ENCODE measurements at places on chromosomes 1 and 21.

DNA sequence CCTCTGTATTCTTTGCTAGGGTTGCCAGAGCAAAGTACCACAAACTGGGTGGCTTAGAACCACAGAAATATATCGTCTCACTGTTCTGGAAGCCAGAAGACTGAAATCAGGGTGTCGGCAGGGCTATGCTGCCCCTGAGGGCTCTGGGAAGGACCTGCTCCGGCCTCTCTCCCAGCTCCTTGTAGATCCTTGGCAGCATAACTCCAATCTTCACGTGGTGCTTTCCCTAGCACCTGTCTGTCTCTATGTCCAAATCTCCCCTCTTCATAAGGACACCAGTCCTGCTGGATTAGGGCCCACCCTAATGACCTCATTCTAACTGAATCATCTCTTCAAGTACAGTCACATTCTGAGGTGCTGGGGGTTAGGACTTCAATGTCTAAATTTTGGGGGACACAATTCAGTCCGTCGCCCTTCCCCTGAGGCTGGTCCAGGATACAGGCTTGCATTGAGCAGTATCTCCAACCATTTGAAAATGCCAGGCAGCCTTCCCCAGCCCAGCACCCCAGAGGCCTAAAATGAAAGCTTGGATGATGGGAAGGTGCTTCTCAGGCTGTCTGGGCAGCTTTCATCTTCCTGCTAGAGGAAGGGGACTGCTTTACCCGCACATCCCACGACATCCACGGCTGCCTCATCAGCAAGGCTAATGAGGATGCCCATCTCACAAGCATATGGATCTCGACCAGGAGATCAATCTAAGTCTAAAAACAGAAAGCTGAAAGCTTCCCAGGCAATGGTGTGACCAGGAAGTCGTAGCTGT, 24.7 kb downstream of the TRIM67 start:
- no peak for DNase-seq

GRCh38 chr1:77413541-77414335, 131.9 kb downstream of the AK5 start:
- DNase-seq = peak; percentile 10

DNA sequence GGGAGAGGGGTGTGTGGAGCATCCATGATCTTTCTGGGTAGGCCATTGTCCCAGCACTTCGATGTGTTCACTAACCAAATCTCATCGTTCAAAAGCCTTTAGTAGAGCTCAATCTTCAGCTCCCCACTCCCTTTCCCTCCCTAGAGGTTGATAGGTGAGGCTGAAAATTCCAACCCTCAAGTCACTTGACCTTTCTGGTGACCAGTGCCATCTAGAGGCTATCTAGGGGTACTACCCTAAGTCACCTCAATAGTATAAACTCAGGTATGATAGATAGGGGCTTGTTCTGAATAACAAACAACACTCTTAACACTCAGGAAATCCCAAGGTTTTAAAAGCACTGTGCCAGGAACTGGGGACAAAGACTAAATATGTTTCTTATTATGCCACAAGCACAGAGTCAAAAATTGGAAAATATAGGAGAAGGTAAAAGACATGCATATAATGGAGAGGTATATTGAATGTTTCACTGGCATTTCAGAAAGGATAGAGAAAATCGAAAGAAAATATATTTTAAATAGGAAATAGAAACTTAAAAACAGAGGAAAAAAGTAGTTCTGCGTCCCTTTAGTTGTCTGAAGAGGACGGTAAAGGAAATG, 42.9 kb upstream of the CD53 start:
- peak; percentile 74 for DNase-seq

GRCh38 chr21:32772281-32773047, 909 bp upstream of the PAXBP1 start:
- DNase-seq = peak; percentile 46

- no peak for DNase-seq
These were observed 69.4 kb downstream of the ALG14 start for GRCh38 chr1:95003433-95003738.

DNA sequence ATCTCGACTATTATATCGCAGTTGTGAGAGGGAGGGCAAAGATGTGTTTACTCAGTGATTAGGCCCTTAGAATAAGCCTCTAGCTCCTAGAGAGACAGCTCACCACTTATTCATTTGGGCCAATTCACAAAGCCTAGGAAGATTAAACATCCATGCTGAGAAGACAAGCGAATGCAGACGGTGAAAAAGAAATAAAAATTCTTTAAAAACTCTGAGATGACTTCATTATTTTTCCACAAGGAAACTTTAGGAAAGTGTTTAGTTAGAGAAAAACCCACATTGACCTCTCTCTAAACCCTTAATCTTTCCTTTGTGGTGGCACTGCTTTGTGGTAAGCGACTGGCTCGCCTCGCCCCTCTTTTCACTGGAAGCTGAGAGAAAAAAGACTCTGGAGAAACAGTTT, 146.8 kb upstream of the DMRTA2 start:
- DNase-seq = no peak

DNA sequence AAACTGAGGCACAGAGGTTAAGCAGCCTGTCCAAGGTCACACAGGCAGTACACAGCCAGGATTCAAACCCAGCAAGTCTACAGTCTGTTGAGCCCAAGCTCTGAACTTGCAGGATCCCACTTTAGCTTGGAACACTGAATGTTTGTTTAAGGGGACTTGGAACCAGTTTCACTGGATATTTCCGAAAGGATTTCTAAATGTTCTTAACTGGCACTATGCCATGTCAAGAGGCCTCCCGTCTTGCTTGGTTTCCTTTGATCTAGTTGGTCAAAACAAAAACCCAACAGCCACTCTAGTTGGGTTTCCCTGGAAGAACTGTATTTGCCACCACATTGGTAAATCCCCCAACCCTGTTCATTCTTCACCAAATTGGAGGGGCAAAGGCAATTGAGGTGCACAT, 317.6 kb upstream of the KAZN start:
- DNase-seq = no peak

GRCh38 chr1:176073524-176074157, 133.4 kb downstream of the COP1 start:
- peak; percentile 58 for DNase-seq

DNA sequence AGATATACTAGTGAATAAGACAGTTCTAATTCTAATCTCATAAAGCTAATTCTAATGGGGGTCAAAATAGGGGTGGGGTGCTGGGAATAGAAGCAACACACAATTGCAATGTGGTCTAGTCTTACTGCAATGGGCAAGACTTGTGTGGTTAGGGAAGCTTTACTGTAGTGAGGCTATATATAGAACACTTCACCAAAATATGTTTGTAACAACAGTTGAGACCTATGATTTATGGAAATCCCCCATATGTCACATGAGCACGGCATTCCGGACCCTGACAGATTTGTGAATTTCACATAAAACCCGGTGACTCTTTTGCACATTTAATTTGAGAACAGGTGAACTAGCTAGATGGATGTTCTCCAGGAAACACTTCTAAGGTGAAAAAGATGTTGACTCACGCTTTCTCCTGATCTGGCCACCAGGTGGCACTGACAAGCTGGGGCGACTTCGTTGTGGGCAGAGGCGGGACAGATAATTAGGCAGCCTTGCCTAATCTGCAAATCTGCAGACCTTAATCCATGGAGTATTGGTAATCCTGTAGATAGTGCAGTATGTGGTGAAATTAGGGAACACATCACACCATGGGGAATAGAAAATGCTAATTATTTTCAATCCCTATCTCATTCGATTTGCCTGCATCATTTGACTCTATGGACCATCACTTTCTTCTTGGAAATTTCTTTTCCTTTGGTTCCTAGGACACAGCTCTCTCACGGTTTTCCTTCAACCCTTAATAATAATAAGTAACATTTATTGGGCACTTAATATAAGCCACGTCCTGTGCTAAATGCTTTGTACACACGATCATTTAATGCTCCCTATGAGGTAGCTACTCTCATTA, 37.7 kb downstream of the KIAA0040 start:
- DNase-seq = peak; percentile 81

DNA sequence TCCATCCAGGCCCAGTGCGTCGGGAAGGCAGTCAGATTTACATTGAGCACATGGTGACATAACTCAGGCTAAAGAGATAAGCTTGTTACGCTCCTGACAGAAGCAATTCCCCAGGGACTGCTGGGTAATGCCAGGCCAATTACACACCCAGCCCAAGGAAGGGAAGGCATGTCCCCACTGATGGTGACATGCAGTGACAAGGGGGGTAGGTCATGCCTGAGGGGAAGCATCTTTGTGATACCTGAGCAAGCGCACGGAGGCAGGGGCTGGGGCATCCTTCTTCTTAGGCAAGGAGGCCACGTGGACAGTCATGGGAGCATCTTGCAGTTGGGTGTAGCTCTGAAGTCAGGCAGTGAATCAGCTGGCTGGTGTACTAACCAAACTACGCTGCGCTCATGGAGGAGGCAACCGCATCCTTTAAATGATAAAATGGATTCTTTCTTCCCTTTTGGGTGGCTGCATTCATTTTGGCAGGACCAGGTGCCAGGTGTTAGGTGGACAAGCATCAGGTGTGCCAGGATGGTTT, 39.6 kb upstream of the GRIK3 start:
- no peak for DNase-seq

GRCh38 chr1:43870306-43870705, 63.3 kb upstream of the ARTN start:
- no peak for DNase-seq
